ENCODE measurements at places on chromosomes 16 and 17.

- no peak for DNase-seq
Observed at GRCh38 chr17:70208080-70208794, 38.9 kb downstream of the KCNJ2 start.

GRCh38 chr17:73698966-73699365 is 54.7 kb upstream of the SDK2 start:
- no peak for DNase-seq

- no peak for DNase-seq
Observed at GRCh38 chr17:4551141-4551540, 4.0 kb downstream of the MYBBP1A start.

DNA sequence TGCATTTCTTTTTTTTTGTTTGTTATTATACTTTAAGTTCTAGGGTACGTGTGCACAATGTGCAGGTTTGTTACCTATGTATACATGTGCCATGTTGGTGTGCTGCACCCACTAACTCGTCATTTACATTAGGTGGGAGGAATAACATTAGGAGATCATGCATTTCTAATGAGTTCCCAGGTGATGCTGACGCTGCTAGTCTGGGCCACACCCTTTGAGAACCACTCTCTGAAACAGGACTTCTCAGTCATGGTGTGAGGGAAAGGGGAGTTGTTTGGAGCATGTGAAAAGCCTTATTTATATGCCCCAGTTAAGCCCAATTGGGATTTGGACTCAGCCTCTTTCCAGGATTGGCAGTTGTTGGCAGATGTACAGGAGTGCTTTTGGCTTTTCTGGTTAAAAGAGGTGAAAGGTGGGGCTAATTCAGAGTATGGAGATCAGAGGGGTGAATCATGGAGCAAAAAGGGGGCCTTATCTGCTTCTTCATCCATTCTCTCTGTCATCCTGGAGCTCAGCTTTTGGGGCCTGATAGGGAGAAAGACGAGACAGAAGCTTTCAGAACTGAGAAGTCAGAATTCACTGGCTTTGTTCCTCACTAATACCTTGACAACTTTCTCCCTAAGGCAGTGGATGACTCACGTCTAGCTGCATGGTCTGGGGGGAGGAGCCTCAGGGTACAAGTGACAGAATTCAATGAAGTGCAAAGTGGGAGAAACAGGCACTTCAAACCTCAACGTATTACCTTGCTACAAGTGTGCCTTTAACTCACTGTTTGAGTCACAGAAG is 180.0 kb upstream of the CACNG3 start:
- DNase-seq, result no peak

DNA sequence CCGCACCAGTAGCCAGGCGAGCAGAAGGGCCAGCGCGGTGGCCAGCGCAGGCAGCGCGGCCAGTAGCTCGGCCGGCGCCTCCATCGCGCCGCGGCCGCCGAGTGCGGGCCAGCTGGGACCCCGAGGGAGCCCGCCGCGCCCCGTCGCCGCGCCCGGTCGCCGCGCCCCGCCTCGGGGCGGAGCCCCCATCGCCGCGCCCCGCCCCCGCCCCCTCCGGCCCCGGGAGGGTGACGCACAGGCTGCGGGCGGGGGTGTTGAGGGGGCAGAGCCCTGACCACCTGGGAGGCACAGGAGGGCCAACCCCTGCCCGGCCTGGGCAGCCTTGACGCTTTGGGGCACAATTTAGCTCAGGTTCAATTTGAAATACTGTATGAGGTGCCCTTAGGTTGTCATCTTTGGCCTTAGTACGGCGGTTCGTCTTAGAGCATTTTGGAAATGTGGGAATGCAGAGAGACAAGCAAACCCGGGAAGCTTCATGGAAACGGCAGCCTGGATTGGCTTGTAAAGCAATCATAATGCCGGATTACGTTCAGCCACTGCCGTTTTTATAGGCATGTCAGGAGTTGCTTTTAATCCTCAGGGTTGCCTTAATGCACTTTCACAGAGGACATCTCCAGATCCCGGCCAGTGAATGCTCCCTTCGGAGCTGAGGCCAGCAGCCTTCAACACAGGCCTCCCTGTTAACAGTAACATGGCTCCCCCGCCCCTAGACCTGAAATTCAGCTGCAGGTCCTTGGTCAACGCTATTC is at the start of gene MXRA7:
TSS of gene MXRA7 (minus strand) at position 103 of the 749 bp plus-strand sequence. CDS start at position 84, 19 bp downstream.
- DNase-seq, result peak; percentile 42

GRCh38 chr17:39525801-39526506 is 64.7 kb downstream of the CDK12 start:
- no peak for DNase-seq
